Stomach (tissue), 19 donors: ENCODE measurements at places on chromosomes 16 and 17. TPM values are rescaled to one million over a fixed set of nuclear protein-coding genes. Genes with fewer than 3 reads are reported as not detected.

DNA sequence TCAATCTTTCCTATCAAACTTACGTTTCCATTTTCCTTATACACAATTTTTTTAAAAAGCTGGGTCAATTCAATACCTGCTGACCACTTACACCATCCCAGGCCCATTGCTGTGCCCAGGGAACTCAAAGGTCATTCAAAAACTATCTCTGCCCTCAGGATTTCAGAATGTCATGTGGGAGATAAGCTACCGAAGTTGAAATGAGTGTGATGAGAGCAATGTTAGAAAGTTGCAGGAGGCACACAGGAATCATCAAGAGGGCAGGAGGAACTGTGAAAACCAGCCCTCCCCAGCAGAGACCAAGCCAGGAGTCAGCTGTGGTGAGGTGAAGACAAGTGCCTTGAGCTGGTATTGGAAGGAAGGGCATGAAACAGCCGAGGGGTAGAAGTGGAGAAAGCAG is 195.9 kb downstream of the HS3ST3A1 start:
- H3K4me1 ChIP-seq: no peaks in the 10 kb centered on the region
- no peaks in the 10 kb centered on the region for H3K36me3 ChIP-seq
- DNase-seq: no peak

- no peak for DNase-seq
- no peak overlapping the region for H3K4me3 ChIP-seq
- no peaks in the 10 kb centered on the region for H3K27me3 ChIP-seq
- H3K36me3 ChIP-seq: peaks cover 66% of the 10 kb centered on the region
- H3K4me1 ChIP-seq: peaks cover 11% of the 10 kb centered on the region
- H3K27ac ChIP-seq: no peak overlapping the region
Measured at GRCh38 chr17:82487910-82488309, 29.4 kb downstream of the NARF start.

DNA sequence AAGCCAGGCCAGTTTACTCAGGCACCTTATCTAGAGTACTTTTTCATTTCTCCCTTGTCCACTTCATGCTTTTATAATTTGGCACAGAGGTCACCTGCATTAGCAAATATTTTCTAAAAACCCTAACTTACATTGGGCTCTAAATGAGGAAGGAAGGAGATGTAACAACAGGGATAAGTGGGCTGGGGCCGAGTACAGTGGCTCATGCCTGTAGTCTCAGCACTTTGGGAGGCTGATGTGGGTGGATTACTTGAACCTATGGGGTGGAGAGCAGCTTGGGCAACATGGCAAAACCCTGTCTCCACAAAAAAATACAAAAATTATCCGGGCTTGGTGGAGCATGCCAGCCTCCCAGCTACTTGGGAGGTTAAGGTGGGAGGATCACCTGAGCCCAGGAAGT is 55.9 kb downstream of the TMEM100 start:
- no peak for DNase-seq
- no peaks in the 10 kb centered on the region for H3K36me3 ChIP-seq
- no peak overlapping the region for H3K4me3 ChIP-seq
- no peak overlapping the region for H3K27ac ChIP-seq
- H3K27me3 ChIP-seq: no peaks in the 10 kb centered on the region

PVALEF gene
- total RNA-seq: not detected
